ENCODE measurements at places on chromosomes 12 and 14.

DNA sequence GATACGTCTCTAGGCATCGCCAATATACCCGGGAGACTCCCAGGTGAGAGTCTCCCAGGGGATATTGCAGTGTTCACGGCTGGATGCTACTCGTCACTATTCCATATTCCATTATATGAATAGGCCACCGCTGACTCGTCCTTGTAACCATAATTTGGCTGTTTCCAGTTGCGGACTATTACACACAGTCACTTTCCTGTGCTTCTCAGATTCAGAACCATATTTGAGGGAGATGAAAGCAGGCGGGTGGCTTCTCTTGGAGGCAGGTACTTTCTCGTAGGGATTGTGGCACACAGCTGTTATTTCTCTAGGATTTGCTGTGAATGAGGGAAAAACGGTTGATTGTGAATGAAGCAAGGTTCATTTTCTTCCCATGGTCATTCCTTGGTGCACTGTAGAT, 73.0 kb downstream of the ADGRD1 start:
- DNase-seq = no peak

DNA sequence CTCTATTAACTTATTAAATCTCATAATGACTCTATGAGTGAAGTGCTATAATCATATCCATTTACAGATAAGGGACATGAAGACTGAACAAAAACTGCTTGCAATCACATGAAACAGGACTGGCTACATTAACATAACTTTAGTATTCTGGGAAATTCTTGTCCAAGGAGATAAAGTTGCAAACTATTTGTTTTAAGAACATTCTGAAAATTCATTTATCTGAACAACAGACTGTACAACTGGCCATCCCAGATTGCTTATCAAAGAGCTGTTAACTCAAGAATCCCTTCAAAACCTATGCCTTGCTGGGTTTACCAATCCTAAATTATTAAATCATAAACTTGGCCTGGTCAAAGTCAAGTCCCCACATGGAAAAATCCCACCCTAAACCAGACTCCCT, 39.2 kb upstream of the POC1B start:
- no peak for DNase-seq

DNA sequence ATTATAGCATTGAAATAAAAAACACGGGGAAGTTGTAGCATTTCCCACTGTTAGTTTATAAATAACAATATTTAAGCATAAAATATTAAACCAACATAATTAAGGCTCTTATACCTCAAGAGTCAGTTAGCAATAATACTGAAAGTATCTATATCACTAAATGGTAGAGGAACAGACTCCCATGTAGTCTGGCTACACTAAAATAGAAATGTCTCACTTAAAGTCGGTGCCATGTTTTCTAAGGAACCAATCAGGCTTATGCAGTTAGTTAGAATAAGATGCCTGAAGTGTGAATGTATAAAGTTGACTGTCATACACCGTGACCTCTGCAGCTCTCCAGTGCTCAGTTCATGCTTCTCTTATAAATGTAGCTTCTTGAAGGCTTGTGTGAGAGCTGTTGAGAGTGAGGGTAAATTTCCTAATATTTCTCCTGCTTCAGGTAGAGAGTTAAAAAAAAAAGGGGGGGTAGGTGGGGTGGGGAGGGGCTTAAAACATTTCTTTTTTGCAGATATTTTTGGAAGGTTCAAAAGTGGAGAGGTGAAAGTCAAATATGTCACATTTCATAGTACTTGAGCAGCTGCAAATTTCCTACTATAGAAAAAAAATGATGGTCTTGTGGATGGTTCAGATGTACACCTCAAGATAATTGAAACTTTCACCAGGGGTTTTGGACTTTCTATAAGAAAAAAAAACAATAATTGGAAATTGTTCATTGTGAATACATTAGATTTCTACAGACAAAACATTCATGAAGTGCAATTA, 64.5 kb downstream of the PTCSC3 start:
- DNase-seq = no peak

- DNase-seq = no peak
These were observed 209.3 kb downstream of the TMEM132C start for GRCh38 chr12:128476266-128476665.

DNA sequence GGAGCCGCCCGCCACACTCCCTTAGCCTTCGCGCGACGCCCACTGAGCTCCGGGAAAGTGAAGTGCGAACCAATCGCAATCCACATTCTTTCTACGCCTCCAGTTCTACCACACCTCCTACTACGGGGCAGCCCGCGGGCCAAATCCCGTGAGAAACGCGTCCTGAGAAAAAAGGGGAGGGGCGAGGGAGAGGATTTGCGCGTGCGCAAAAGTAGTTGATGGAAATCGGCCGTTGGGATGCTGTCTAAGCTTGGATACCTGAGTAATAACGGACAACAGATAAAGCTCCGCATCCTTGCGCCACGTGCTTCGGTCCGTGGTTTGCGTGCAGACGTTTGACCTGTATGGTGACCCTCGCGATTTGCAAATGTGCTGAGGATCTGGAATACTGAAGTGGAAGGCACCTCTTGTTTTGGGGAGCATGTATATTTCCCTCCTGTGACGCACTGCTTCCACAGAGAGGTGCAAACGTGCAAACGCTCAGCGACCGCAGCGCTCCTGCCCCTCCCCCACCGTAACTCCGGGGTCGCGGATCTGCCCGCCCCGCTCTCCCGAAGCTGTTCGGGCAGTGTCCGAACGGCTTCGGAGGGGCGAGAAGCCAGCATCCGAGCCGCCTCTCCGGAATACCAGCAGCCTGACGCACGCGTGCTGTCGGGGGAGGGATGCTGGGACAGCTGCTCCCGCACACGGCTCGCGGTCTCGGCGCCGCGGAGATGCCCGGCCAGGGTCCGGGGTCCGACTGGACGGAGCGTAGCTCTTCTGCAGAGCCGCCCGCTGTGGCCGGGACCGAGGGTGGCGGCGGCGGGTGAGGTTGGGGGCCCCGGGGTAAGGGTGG, at the start of the genes FAM216A and GPN3:
Gene FAM216A (plus strand): TSS at position 632 of the 835 bp plus-strand sequence. CDS start 31 bp downstream, at position 663.
Gene GPN3 (minus strand): TSS at position 44 of the 835 bp plus-strand sequence. CDS start 54 bp downstream, outside the sequence.
- DNase-seq = peak; percentile 98

- DNase-seq = no peak
These were observed 30.4 kb downstream of the PAPOLA start for GRCh38 chr14:96532632-96533031.

DNA sequence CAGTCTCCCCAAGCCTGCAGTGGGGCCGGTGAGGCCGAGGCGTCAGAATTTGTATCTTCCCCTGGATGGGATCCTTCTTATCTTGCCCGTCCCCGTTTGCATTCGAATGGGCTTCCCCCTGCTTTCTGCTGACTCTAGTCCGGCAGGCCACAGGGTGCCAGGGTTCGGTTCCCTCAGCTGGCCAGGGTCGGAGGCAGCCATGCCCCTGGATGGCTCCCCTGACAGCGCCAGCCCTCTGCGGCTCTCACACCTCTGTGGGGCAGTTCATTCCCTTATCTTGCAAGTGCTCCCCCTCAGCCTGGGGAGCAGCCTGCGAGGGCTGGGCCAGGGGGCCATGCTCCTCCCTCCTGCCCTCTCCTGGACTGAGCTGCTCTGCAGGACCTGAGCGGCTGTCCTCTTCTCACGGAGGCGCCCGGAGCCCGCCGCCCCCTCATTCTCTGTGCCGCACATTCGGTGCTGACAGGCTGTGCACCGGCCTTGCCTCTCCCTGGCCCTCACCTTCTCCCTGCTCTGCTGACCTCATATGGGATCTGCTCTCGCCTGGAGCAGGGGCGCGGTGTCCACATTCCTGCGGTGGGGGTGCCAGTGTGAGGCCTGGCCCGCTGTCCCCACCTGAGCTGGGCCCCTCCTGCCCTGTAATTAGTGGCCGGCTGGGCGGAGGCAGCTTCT, 32.8 kb downstream of the KIF26A start:
- DNase-seq = no peak

DNA sequence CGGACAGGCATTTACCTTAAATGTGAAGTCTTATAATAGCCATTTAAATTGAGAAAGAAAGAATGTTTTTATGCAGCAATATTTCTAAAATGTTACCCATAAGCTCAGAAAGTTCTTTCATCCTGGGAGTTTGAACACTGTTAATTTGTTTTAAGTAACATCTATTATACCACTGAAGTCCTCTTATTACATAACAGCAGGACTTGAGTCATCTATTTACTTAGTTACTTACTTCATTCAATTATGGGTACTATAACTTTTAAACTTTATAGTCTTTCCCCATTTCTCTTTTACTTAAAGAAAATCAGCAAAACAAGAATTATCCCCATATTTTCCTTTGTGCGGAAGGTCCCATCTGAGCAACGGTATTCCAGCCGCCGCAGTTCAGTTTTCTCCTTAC, 473.1 kb downstream of the ETNK1 start:
- no peak for DNase-seq

All from hematopoietic multipotent progenitor cell treated with erythropoietin and hydrocortisone succinate and interleukin-3 and kit ligand, for 15 days (in vitro differentiated cells).